Heart left ventricle (tissue), 16 donors: ENCODE measurements at places on chromosomes 2 and 18. TPM values are rescaled to one million over a fixed set of nuclear protein-coding genes. Genes with fewer than 3 reads are reported as not detected.

ACOXL gene
- not detected for polyA plus RNA-seq

- no peak for DNase-seq
Observed at GRCh38 chr2:111095434-111095833, 25.3 kb upstream of the BCL2L11 start.

FASTKD2 gene
- 42.2 TPM for polyA plus RNA-seq

DNA sequence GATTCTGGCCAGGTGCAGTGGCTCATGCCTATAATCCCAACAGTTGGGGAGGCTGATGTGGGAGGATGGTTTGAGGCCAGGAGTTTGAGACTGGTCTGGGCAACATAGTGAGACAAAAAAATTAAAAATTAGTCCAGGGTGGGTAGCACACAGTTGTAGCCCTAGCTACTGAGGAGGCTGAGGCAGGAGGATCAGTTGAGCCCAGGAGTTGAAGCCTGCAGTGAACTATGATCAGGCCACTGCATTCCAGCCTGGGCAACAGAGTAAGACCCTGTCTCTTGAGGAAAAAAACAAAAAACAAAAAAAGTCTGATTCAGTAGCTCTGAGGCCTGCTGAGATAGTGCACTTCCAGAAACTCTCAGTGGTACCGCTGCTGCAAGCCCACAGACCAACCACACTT, 7.9 kb upstream of the TET3 start:
- DNase-seq = no peak

DNA sequence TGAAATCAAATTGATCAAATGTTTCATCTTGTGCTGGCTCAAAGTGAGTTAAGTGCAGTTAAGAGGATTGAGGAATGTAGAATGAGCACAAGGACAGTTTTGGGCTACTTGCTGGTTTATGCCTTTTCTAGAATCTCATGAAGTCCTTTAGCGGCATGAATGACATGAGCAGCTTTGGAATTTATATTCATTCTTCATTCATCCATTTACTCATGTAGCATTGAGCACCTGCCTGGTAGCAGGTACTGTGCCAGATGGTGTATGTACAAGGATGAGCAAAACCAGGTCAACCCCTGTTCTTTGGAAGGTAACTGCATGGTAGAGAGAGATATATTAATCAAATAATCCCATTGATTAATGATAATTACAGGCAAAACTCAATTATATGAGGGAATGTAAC, 1.2 kb downstream of the ICOS start:
- no peak for DNase-seq

GRCh38 chr2:6771634-6772611, 93.8 kb downstream of the CMPK2 start:
- DNase-seq = no peak

DNA sequence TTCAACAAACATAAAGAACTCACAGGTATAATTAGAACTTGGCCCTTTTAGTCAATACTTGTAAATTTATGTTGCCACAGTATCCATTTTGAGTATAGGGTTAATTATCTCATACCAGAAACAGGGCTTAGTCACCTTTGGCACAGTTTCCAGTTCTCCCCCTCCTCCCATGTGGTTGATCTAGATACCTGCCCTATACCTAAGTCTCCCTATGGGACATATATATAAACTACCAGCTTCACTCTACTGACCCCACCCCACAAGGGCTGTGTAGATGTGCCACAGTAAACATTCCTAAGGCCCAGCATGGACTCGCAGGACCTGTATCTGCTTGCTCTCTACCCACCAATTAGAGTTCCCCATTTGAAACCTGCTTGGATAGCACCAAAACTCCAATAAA, 371.7 kb upstream of the RND3 start:
- DNase-seq = no peak

- DNase-seq = no peak
Observed at GRCh38 chr2:36701918-36702317, 5.4 kb downstream of the VIT start.

GRCh38 chr2:186274936-186275575, 211.0 kb upstream of the ZC3H15 start:
- no peak for DNase-seq

RPRM gene
- not detected for polyA plus RNA-seq

DNA sequence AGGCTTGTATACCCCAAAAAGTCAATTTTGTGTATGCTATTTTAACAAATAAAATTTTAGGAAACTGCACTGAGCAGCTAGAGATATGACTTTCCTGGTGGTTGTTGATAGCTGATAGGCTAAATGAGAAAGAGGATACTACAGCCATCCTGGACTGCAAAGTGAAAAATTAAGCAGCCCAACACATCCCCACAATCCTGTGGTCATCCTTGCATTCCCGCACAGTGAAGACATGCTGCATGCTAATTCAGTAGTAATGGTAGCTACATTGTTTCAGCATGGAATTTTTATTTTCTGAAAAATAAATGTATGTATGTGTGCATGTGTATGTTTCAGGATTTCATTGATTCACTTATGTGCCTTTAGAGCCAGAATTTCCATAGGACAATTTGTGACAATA, 124.2 kb upstream of the CCDC68 start:
- no peak for DNase-seq

GRCh38 chr2:10397878-10398277, 50.2 kb downstream of the ODC1 start:
- DNase-seq = no peak

DNA sequence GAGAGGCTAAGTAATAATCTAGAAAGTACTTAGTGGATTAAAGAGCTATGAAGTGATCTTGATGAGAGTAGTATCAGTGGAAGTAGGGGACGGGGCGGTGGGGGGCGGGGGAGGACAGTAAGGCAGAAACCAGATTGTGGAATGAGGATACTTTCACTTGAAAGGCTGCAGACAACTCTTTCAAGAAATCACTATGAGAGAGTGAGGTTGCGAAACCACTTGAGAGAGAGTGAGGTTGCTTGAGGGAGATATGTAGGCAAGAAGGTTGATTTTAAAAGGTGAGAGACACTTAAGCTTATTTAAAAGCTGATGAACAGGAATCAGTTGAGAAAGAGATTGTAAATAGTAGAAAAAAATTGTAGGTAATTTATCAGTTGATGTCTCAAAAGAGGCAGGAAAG, 3.8 kb downstream of the ZNF397 start:
- no peak for DNase-seq

UGT1A8 gene
- not detected for polyA plus RNA-seq

GRCh38 chr2:241340631-241341163, 15.4 kb upstream of the FARP2 start:
- DNase-seq = no peak

GRCh38 chr18:22913861-22914260, 19.3 kb upstream of the RBBP8 start:
- no peak for DNase-seq
